B cell (primary cell): ENCODE measurements at places on chromosomes 4 and X. TPM values are rescaled to one million over a fixed set of nuclear protein-coding genes. Genes with fewer than 3 reads are reported as not detected.

DNA sequence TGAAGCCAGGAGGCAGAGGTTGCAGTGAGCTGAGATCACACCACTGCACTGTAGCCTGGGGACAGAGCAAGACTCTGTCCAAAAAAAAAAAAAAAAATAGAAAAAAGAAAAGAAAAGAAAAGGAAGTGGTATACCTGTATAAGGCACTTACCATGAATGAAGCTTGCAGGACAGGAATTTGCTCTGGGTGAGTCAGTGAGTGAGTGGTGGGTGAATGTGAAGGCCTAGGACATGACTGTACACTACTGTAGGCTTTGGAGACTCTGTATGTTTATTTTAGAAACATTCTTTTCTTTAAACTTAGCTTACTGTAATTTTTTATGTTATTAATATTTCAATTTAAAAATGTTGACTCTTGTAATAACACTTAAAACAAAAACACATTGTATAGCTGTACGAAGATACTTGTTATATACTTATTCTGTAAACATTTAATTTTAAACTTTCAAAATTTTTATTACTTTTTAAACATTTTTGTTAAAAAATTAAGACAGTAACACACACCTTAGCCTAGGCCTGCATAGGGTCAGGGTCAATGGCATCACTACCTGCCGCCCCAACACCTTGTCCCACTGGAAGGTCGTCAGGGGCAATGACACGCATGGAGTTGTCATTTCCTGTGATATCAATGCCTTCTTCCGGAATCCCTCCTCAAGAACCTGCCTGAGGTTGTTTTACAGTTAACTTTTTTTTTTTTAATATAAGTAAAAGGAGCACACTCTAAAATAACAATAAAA lies 78.7 kb downstream of the CLNK start:
- DNase-seq: no peak

DNA sequence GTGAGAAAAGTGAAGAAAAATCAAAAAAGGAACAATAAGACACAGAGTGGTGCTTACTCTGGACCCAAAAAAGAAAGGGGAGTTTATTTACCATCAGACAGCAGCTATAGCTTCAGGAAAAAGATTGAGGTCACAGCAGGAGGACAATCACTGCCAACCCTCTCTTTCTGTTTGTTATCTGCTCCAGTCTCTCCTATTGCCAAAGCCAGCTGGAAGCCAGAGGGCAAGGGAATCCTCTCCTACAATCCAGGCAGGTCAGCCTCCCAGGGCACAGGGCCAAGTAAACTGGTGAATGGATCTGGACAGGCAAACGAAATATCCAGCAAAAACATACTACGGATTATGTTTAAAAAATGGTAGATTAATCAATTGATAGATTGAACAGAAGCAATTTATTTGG lies 306.9 kb upstream of the SLIT2 start:
- no peak for DNase-seq

Gene COL4A6
- not detected in 2 replicates for polyA plus RNA-seq

Gene ITIH6
- not detected in 2 replicates for polyA plus RNA-seq
